NCI-H1048 (cell line): ENCODE measurements at places on chromosomes 1 and 21.

DNA sequence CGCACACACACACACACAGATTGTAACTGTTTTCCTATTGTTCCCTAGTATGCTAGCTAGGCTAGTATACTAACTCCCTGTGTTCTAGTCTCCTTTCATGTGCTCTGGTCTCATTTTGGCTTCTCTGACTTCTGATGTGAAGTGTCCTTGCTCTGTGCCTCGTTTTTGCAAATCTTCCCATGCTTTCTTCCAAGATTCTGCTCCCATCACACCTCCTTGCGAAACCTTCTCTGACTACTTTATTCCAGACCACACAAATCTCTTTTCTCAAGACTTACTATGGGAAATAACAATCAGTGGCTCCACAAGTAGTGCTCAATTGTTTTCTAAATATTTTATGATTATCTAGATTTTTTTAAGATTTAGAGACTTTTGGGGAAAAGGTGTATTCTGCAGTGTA, 10.3 kb downstream of the PRRX1 start:
- no peak for DNase-seq

DNA sequence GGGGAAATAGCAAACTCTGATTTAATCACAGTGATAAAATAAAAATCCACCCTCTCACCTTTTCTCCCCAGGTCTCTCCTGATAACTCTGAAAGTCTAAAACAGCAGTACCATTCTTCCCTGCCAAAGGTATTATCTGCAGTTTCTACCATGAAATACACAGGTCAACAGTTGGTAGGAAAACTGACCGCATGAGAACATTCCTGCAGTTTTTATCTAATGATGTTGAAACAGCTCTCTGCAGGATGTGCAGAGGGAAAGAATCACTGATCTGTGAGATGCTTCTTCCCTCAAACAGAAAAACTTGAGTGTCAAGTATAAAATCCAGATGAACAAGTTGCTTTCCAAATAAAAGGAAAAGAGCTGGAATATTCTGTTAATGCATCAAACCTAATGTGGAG, 39.1 kb downstream of the KCNJ6 start:
- no peak for DNase-seq

- DNase-seq, result no peak
Measured at GRCh38 chr1:119040906-119041305, 52.8 kb upstream of the TBX15 start.

DNA sequence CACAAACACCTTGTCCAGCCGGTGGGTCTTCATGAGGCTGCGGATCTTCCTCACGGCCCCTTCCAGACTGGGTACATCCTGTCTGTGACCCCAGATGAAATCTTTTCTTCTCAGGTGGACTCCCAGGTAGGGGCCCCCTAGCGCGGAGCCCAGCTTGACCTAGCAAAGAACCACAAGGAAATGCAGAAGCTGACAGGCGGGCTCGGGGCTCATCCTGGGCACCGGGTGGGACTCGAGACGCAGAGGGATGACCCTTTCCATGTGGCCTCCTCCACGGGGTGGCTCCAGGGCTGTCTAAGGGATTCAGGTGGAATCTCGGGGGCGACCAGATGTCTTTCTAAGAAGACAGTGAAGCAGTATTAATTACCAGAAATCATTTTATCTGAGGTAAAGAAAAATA, 17.8 kb downstream of the POFUT2 start:
- no peak for DNase-seq

DNA sequence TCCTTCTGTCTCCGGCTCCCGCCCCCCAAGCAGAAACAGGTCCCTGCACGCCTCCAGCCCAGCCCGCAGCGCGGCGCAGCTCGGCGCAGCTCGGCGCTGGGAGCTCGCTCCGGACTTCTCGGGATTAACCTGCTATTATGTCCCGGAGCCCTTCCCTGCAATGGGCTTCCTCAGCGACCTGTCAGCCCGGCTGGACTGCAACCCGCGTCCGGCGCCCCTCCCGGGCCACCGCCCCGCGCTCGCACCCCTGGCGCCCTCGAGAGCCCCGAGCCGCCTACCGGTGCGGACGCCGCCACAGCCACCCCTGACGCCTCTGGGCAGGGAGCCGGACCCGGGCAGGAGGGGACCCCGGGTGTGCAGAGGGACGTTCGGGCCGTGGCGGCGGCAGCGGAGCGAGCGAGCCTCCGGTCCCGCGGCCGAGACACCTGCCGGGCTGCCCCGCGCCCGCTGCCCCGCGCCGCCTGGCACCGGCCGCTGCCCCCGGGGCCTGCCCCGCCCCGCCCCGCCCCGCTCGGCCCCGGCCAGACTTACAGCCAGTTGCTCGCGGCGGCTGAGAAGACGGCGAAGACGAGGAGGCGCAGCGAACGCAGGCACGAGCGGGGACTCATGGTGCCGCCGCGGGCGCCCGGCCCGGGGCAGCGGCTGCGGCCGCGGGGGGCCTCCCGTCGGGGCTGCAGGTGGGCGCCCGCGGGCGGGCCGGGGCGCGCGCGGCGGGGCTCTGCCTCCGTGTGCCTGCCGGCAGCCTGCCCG, 407 bp downstream of the WNT4 start:
- no peak for DNase-seq

DNA sequence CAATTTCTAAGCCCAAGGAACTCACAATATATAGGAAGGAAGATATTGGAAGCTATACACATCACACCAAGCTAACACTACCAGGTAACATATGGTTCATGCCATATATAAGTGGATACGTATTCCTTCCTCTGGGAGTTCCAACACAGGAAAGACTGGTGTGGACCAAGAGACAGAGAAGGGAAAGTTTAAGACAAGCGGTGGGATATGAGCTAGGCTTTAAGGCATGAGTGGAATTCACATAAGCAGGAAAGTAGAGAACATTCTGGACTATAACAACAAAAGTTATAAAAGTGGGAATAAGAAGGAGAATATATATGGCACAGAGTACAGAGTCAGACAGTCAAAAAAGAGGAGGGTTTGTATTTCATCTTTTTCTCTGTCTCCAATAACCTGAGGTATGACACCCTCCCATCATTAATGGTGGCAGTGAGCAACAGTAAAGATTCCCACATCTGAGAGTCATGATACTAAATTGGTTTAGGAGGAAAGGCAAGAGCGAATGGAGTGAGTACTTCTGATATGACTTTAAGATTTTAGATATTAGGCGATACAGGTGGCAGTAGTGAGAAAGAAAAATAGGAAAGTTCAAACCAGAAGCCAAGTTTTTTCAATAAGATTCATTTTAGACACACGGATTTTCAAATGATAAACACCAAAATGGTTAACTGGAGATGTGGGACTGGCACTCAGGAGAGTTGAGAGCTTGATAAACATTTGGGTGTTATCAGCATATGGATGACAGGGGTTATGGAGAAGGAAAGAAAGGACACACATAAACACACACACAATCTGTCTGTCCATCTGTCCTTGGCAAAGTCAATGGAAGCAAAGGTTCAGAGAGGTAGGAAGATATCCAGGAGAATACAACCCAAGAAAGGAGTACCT, 87.4 kb upstream of the TTC39A start:
- DNase-seq, result no peak

- DNase-seq, result no peak
Measured at GRCh38 chr1:76635784-76636183, 231.5 kb upstream of the ST6GALNAC5 start.

GRCh38 chr1:211527888-211528287, 35.9 kb upstream of the RD3 start:
- no peak for DNase-seq

GRCh38 chr1:203638950-203639349, 12.3 kb downstream of the ATP2B4 start:
- DNase-seq, result no peak

DNA sequence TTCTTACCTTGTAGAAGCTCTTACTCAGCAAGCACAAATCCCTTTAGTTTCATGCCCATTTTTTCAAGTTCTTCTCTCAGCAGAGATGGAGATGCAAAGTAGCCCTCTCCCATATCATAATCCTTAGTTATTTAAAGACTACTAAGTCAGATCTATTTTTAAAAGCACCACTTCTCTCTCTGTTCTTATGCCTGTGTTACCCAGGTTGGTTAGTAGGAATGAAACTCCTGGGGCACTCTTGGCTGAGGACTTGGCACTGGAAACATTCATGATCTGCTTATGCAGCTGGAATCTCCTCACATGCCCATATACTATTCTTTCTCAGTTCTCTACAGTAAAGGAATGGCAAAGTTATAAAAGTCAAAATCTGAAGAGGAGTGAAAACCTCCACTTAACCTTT, 51.9 kb upstream of the PPP2R5A start:
- DNase-seq, result no peak

DNA sequence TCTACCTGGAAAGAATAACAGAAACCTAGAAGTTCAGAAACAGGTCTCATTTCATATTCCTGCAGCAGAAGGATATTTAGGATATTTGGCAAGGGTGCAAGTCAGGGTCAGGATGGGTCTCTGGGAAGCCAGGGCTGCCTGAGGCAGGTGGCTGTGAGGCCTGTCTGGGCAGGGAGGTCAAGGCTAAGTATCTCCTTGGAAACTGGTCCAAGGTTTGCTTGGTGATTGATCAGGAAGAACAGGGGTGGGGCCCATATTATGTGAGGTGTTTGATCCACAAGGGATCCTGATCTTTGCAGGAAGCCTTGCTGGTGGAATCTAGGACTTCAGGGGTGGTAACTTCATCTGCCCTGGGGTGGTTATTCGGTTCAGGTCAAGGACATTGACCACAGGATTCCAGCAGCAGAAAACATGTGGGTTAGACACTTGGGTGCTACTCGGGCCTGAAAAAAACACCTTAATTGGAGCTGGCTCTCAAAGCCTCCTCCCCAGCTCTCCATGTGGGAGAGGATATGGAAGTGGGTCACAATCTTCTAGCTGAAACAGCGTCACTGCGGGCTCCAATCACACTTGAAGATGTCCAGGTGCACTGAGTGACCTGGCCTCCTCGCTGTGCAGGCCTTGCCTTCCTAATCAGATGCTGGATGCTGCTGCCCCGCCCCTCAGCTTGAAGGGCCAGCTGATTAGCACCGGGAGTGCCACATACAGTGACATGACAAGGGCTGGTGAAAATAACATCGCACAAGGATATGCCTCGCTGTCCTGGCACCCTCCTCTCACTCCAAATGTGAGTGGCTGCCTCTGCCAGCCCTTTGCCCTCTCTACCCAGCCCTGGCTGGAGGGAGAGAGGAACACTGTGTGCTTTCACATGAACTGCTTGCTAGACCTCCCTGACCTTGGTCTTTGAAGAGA, 8.7 kb downstream of the CTNNBIP1 start:
- no peak for DNase-seq

DNA sequence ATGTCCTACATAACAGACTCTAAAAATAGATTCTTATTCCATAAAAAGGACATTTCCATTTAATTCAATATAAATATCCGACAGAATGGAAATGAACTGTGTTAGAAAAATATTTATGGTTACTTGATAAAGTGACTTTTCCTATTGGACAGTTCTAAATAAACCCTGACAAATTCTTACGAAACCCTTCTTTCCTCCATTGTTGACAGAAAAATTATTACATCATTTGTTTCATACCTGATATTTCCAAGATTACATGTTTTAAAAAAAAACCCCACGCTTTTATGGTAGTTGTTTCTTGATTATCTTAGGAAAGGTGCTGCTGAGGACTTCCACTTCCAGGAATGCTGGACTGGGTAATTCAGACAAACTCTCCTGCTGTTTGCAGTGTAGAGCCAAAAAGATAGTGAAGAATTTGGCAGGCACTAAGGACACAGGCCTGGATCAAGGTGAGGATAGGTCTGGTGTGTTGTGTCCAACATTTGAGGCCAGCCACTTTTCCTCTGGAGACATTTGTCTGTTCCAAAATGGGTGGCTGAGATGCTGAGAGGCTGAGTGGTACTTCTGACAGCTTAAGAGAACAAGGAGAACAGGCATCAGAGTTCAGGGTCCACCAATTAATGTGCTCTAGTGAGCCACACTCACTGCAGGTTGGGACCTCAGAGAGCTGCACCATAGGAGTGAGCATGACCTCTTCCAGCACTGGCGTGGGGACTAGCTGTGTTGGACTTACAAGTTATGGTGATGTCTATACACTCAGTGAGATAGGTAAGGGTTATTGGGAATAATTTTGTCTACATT, 7.0 kb upstream of the C1orf116 start:
- DNase-seq, result no peak
